Eye (tissue), 1 donor: ENCODE measurements at places on chromosomes 4 and X.

GRCh38 chr4:184850018-184850417, 24.2 kb upstream of the ACSL1 start:
- no peak for DNase-seq

- DNase-seq, result no peak
Measured at GRCh38 chr4:174422893-174423256, 99.4 kb downstream of the HPGD start.

DNA sequence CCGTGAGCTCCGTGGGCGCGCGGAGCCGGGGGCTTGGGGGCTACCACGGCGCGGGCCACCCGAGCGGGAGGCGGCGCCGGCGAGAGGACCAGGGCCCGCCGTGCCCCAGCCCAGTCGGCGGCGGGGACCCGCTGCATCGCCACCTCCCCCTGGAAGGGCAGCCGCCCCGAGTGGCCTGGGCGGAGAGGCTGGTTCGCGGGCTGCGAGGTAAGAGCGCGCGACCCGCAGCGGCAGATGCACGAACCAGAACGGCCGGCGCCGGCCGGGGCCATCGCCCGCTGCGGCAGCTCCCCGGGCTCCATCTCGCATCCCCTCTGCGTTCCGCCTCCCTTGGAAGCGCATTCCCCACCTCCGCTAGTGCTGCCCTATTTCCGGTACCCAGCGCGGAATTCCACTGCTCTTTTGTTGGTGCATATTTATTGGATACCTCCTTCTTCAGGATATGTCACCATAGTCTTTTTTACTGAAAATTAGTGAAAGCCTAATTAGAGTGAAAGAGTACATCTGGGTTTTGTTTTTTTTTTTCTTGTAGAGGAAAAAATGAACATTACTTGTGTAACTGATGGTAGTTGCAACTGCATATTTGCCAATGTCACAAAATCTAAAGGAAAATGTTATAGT, 797 bp downstream of the PKD2 start:
- DNase-seq, result peak; percentile 86

- peak; percentile 71 for DNase-seq
Measured at GRCh38 chr4:10164877-10165283, 48.3 kb upstream of the WDR1 start.

- DNase-seq, result no peak
Measured at GRCh38 chr4:79199743-79200142, 126.1 kb downstream of the NAA11 start.
